ENCODE measurements at places on chromosomes 1 and 21.

- DNase-seq = no peak
These were observed 6.7 kb upstream of the IRF2BP2 start for GRCh38 chr1:234616644-234617043.

GRCh38 chr1:182917378-182917777, 35.6 kb downstream of the SHCBP1L start:
- no peak for DNase-seq

DNA sequence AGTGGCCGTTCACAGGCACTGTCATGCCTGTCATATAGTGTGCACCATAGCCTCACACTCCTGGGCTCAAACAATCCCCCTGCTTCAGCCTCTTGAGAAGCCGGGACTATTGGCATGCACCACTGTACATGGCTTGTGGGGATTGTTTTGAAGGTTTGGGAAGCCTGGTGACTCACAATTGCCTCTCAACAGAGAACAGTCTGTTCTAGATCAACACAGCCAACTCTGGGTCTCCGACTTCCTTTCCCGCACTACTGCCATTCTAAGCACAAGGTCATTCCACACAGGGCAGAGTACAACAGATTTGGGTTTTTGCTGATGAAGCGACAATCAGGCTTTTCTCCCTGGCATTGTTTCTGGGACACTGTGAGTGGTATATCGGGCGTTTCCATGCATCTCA, 15.5 kb upstream of the AHCTF1 start:
- DNase-seq = peak; percentile 49

GRCh38 chr21:44018127-44018526, 6.0 kb downstream of the TRAPPC10 start:
- no peak for DNase-seq

GRCh38 chr21:33899199-33899598, 16.4 kb downstream of the ATP5PO start:
- DNase-seq = no peak

- no peak for DNase-seq
These were observed 158.0 kb upstream of the CACYBP start for GRCh38 chr1:174841747-174842146.

DNA sequence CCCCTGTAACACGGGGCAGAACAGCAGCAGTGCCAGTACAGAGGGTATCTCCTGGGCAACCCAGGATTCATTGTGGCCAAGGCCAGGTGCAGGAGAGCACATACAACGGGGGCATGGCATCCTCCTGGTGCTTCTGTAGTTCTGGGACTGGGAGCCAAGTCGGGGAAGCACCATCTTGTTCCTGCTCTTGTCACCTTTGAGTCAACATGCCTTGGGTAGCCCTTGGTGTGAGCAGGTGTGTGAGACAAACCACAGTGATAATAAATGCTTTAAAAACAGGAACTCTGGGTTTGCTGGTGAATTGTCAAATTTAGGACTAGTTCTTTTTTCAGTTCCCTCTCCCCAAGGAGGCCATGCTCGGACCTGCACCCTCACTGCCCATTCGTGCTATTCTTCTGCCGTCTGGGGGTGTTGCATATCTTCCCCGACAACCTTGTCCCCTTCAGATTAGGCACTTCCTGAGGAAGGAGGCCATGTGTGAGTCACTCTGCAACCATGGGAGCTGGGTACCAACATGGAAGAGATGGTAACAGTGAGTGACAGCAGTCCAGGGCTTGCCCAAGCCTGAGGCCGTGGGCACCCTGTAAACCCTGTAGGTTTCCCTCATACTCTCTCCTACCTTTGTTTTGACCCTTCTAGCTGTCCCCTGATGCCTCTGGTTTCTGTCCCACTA, 150.2 kb downstream of the GRIK3 start:
- DNase-seq = no peak

DNA sequence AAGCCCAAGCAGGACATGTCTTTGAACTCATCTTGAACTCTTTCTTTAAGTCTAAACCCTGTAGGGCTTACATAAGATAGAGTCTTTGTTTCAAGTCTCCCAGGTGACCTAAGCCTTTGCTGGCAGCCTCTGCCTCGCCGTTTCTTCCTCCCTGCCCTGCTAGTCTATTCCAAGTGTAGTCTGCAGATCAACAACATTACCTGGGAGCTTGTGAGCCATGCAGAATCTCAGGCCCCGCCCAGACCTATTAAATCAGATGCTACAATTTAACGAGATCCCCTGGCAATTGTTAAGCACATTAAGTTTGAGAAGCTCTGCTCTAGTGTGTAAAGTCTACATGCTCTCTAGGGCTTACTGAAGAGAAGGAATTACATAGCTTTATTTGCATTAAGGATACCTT, 271.6 kb downstream of the PBX1 start:
- DNase-seq = no peak

DNA sequence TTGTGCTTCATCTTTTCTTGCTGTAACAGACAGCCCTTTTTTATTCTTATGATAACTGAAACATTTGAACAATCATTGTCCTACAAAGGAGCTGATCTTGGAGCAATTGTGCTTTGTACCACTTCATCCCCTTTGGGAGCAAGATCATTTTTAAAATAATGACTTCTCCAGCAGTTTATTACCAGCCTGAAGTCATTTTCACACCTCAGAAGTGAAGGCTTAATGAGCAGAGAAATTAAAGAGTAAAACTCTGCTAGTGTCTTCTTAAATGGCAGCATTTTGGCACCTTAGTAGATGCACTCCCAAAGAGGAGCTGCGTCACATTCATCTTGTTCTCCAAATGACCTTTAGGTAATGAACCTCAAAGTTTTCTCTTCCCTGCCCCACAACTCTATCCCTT, 439.6 kb upstream of the CAMK1G start:
- DNase-seq = no peak

DNA sequence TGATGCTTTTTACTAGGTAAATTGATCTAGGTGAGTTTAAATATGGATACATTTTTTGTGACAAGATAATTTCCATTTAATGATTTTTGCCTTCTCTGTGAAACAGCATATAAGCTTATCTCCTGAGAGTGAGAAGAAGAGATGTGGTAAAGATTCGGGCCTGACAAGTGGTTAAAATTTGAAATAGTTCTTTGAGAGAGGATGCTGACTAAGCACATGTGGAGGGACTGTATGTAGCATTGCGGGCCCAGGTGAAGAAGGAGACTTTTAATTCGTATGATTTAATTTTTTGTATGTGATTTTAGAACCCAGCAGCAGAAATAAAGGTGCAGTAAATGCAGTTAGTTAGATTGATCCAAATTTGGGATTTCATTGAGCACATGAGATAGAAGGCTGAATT, 51.9 kb downstream of the RPRD2 start:
- no peak for DNase-seq

- no peak for DNase-seq
These were observed 185.9 kb downstream of the AK5 start for GRCh38 chr1:77467741-77468140.

DNA sequence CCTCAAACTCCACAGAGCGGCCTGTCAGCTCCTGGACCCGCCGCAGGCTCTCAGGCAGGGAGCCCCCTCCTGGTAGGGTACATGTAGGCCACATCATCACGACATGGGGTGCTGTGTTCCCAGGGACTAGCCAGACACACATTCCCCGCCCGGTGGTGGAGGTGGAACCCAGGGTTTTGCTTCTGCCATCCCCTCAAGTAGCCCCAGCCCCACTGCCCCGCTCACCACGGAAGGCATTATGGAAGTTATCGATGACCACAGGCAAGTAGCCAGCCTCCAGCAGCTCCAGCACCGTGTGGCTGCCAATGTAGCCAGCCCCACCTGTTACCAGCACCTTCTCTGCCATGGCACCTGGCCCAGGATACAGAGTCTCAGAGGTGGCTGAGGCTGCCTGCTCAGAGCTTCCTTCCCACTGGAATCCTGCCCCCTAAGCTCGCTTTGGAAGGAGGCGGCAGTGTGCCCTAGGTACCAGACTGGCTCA, 1.9 kb downstream of the GALE start:
- DNase-seq = no peak

DNA sequence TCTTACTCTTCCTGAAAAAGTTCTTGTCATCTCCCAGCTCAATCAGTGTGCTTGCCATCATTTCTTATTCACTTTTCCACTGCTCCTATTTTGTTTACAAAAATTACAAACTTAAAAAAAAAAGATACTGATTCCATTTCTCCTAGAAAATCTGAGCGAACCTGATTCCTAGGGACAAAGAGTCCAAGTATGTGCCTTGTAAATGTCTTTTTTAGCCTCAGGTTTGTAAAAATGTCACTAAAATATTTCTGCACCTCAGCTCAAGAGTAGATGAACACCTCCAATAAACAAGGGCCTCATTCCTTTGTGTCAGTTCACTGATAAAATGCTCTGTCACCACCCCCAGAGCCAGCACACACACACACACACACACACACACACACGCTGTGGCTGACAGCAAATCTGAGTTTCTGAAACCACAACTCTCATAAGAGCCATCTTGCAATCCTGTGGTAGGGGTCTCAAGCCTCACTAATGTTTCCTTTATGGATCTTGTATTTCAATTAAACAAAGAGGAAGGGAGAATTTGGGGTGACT, 299.2 kb downstream of the PBX1 start:
- DNase-seq = peak; percentile 42

DNA sequence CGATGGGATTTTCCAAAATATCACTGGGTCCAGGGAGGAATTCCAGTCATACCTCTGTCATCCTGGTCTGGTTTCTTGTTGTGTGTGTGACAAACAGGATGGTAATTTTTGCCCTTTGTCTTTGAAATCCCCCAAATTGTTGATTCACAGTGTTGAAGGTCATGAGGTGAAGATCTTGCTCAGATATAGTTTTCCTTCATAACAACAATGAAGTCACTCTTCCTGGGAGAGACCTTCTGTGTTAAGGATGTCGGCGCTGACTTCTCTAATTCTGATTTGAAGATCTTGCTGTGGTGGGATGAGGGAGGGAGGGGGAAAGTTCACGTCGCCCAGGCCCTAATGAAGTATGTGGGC, 32.2 kb upstream of the MPZL1 start:
- no peak for DNase-seq

DNA sequence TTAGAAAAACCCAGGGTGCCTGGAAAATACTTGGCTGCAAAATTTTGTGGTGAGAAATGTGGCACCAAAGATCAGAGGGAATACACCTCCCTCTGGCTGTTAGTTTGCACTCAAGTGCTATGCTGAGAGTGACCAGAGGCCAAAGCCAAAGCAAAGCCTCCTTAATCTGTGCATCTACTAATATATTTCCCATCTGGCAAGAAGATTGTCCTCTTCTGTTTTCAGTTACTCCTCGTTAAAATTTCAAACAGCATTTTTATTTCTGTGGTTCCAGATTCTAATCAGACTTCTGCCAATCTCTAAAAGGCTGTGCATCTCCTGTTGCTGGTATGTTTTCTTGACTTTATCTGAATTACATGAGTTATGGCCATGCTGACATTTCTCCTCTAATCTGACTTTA, 327.4 kb downstream of the TBX15 start:
- no peak for DNase-seq
